Colonic mucosa (tissue), 4 donors: ENCODE measurements at places on chromosomes 12 and 14. TPM values are rescaled to one million over a fixed set of nuclear protein-coding genes. Genes with fewer than 3 reads are reported as not detected.

Gene ITPR2
- total RNA-seq = 39.3 TPM

Gene MGAT4C
- total RNA-seq = 0.24 TPM

Gene OVCH1
- not detected for total RNA-seq

Gene TROAP
- 51.8 TPM for total RNA-seq

Gene RIPK3
- total RNA-seq = 38.2 TPM

Gene EPYC
- total RNA-seq = not detected

Gene TAS2R42
- total RNA-seq = not detected

Gene PMCH
- total RNA-seq = not detected

Gene ESPL1
- total RNA-seq = 34.6 TPM

Gene IL26
- total RNA-seq = not detected

Gene FOXN3
- 46.8 TPM for total RNA-seq

Gene IPO8
- 55.2 TPM for total RNA-seq

Gene BLTP3B
- 23.8 TPM for total RNA-seq

Gene SLC25A47
- not detected for total RNA-seq

Gene BTG1
- 87.1 TPM for total RNA-seq
